Bronchial epithelial cell (primary cell): ENCODE measurements at places on chromosomes 2 and 18. TPM values are rescaled to one million over a fixed set of nuclear protein-coding genes. Genes with fewer than 3 reads are reported as not detected.

Gene NT5C1B
- not detected in 2 replicates for total RNA-seq

Gene VIL1
- not detected in 2 replicates for total RNA-seq

Gene IL36B
- 0.13 TPM in 1 of 2 replicates, not detected in the other for total RNA-seq

Gene OLA1
- 132 and 153 TPM in 2 replicates for total RNA-seq

Gene KIF1A
- not detected in 2 replicates for total RNA-seq

Gene CBLN2
- not detected in 2 replicates for total RNA-seq

Gene AGXT
- not detected in 2 replicates for total RNA-seq

Gene ABCB11
- 0.26 TPM in 2 replicates for total RNA-seq

Gene SERPINB10
- under 0.01 and 0.79 TPM in 2 replicates for total RNA-seq

Gene DARS1
- 106 and 111 TPM in 2 replicates for total RNA-seq

Gene RNU2-63P
- total RNA-seq = 26.9 TPM in 1 of 2 replicates, not detected in the other
